Stimulated activated CD8-positive, alpha-beta memory T cell treated with anti-CD3 and anti-CD28 coated beads, Interleukin-2, amount 100 ng/mL, for 1 hour (primary cell): ENCODE measurements at places on chromosomes 16 and 17.

DNA sequence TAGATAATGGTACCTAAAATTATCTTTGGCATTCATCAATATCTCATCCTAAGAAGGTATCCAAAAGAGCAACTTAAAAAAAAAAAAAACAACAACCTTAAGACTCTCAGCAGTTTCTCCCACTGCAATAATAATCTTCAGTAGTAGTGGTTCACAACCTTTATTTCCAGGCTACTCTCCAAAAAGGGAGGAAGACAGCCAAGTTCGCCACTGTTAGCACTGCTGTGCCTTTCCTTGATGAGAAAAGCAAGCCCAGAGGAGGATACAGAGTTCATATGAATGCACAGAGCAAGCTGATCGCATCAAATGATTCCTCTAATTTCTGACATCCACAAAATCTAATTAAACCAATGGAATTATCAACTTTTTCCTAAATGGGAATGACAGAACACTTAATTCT lies 199.4 kb downstream of the AATF start:
- DNase-seq = no peak

GRCh38 chr17:34579017-34579946 lies at the start of gene TMEM132E:
TMEM132E (plus strand) TSS chr17:34579582; CDS start chr17:34581077, 1,495 bp downstream.
- DNase-seq = no peak

DNA sequence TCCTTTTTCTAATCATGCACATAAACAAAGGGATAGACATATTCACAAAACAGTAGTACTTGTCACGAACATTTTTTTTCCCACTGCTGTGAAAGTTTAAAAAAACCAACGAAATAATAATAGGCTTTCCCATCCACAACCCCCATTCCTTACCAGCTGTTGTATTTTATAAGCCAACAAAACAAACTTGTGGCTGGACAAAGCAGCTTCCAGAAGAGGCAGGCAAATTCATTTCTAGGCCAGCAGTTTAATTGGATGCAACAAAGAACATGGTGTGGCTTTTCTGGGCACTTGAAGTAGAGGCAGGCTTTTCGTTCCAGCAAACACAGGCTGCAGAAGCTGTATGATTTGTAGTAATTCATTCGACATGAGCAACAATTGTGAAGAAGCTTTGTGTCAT lies 56.0 kb upstream of the FAM20A start:
- no peak for DNase-seq

GRCh38 chr16:87243478-87243877 lies 73.7 kb downstream of the C16orf95 start:
- no peak for DNase-seq

GRCh38 chr16:20747030-20747816 lies 5.6 kb upstream of the THUMPD1 start:
- DNase-seq = no peak

GRCh38 chr16:46568472-46569230 lies 52.5 kb downstream of the SHCBP1 start:
- DNase-seq = no peak
